RPMI8226 (cell line): ENCODE measurements at places on chromosomes 11 and 22.

DNA sequence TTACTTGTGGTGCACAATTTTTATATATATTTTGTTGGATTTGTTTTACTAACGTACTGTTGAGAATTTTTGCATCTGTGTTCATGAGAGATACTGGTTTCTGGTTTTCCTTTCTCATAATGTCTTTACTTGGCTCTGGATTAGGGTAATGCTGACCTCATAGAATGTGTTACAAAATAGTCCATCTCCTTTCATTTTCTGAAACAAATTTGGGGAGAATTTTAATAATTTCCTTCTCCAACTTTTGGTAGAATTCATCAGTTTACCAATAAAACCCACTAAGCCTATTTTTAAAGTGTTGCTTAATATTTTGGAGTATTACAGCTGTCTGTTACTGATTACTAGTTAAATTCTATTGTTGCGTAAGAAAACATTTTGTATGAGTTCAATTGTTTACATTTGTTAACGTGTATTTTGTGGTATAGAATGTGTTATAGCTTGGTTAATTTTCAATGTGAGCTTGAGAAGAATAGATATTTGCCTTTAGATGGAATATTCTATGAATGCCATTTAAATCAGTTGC, 11.5 kb downstream of the TRIM22 start:
- no peak for DNase-seq

DNA sequence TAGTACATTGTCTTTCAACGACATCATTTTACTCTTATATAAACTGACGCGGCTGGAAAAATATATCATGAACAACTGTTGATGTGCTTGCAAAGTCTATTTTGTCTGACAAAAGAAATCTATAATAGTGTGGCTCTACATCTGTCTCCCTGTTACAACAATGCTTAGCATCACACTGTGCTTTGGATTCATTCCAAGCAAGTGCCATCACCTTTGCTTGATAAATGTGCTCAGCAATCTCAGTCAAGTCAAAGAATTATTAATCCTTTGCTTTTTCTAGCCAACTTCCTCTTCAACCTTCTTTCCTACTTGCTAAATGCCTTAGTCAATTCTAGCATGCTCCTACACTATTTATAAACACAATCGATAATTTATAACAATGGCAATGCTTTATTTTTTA, 140.5 kb downstream of the FCHSD2 start:
- no peak for DNase-seq

GRCh38 chr11:112795911-112796649, 165.1 kb upstream of the NCAM1 start:
- peak; percentile 60 for DNase-seq

GRCh38 chr11:113199866-113200265, 114.5 kb upstream of the TTC12 start:
- DNase-seq, result no peak

GRCh38 chr22:22168190-22168940, 76.2 kb upstream of the VPREB1 start:
- DNase-seq, result peak; percentile 63

DNA sequence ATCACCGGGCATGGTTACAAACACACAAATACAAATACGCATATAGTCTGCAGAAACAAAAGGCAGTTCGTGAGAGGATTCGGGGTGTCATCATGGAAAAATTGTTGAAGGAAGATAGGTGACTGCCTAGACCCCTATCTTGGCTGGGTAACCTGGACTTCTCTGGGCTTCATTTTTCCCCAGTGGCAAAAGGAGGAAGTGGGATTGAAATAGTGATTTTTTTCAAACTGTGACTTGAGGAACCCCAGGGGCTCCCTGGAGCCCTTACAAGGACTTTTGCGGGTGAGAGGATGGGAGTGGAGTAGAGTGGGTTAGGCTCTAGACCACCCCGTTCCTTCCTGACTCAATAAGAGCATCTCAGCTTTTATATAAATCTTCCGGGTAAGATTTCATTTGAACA, 1.0 kb upstream of the ELF5 start:
- DNase-seq, result no peak

DNA sequence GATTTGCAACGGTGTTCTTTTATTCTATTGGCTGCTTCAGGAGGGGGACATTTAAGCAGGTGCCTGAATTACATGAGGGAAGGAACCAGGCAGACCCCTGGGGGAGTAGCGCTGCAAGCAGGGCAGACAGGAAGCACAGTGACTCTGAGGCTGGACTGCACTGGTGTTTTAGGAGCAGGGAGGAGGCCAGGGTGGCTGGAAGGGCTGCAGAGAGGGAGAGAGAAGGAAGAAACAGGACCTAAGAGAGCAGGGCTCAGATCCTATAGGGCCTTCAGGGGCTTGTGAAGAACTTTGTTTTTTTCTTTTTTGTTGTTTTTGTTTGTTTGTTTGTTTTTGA, 62.5 kb upstream of the SORL1-AS1 start:
- no peak for DNase-seq

- peak; percentile 20 for DNase-seq
Measured at GRCh38 chr11:124644426-124645280, 22.0 kb downstream of the TBRG1 start.
